ENCODE measurements at places on chromosomes 2 and 18.

DNA sequence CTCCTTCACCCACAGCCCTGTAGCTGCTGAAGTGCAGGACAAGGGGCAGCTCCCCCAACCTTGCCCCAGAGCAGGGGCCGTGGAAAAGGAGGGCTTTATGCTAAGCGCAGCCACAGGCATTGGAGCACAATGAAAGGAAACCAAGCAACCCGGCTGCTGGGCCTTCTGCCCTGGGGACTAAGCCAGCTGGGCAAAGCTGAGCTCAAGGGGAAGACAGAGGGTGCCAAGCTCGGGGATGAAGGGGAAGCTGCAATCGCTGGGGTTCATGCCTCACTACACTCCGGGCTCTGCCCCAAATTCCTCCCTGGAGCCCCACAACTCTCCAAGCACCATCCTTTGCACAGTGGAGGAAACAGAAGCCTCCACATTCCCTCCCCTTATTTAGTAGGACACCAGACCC lies 12.4 kb downstream of the SFXN5 start:
- DNase-seq, result no peak

DNA sequence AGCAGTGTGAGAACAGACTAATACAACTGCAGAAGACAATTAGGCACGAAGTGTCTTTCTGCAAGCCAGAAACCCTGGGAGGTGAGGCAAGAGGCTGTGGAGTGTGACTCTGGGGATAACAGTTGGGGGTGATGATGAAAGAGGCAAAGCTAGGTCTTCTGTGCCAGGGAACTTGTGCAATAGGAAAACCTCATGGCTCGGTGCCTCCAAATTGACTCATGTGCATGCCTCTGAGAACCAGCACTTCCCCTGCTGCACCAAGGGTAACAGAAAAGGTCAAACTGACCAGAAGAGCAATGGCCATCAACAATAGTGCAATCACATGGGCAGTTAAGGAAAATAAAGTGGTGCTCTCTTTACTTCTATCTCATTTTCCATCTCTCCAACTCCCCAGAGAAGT lies 136.4 kb downstream of the SCG2 start:
- DNase-seq, result no peak

- DNase-seq, result no peak
These were observed 25.3 kb upstream of the TNS1 start for GRCh38 chr2:218028189-218028495.

DNA sequence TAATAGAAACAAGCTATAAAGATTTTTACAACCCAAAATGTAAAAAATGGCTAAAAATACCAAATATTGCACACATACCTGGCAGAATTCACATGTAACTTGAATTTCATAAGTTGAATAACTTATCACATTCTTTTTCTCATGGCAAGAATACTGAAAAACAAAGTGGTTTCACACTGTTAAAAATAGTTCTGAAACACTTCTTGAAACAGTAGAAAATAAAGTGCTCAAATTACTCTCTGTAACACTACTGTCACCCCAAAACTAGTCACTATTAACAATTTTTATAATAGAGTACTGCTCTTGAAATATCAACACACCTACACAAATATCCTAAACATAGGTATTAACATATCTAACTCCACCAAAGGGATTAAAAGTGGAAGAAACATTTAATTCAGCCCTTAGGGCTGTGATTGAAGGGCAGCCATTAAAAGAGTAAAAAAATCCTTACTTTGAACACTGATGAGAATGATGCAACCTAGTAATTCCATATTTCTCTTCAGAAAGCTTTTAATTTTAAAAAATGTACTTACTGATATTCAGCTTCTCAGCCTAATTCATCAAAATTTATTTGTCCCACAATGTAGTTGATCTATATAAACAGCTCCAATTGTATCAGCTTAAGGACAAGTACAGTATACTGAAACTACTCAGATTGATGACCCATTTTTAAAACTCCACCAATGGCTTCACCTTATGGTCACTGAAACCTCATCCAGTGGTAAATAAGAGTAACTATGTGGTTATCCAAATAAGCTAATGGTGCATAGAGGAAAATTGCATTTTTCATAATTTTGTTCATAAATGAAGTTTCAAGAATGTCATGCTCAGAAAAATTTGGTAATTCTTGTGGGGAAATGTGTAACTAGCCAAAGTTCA lies 31.4 kb downstream of the ATF2 start:
- DNase-seq, result no peak

- no peak for DNase-seq
These were observed 1123.7 kb downstream of the TDRD15 start for GRCh38 chr2:22247466-22247865.

DNA sequence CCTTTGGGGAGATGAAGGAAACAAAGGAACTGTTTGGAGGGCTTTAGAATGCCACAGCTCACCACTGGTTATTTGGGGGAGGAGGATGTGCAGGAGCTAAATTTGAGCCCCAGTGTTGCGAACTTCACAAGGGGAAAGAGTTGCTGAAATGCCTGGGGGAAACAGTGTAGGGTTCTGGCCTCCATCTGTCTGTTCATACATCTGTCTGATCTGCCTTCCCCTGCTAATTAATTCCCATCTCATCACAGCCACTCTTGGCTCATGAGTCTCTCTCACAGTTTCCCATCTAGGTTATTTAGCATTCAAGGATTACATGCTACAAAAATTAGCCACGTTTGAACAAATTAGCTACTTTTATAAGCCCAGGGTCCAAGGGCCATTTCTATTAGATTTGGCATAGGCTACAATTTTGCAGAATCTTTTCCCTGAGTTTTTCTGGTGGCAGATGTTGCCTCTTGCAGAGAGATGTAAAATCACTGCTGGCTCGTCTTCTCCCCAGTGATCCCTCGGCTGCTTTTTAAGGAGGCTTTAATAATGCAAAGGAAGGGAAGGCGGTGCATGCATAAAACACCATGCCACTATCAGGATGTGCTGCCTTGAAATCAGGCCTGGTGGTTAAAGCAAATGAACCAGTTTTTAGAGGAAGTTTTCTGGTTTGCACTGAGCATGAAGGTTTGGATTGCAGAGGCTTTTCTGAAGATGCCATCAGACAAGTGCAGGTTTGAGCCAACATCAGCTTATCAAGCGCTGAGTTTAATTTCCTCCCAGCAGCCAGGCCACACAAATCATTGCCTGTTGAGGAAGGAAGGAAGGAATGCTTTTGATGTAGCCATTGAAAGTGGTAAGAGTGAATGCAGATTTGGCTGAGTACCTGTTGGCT lies 35.0 kb downstream of the ADD2 start:
- no peak for DNase-seq

GRCh38 chr18:12098374-12098773 lies 4.7 kb downstream of the ANKRD62 start:
- no peak for DNase-seq
